Breast epithelium (tissue), 4 donors: ENCODE measurements at places on chromosomes 6 and 20.

DNA sequence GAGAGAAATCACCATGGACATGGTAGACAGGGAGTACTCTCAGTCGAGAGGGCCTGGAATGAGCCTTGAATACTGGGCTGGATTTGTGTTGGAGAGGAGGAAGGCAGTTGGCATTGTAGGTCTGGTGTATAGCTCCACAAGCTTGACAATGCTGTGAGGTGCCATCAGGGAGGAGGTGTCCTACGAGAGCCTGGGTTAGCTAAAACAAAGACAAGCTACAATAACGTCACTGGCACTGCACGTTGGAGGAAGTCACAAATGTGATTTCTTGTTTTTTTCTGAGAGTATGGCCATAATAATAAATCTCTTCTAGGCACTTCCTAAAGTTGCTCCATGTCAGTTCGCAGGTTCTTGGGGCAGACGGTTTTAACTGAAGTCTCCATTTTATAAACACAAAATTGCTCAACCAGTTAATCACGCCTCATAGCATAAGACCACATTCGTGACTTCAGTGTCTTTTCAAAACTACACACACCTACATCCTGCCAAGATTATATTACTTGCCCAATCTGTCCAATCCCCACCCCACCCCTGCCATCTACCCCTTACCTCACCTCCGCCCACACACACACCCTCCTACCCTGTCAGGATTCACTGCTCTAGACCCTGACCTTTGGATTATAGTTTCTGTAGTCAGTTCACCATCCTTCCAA, 4.4 kb upstream of the HLA-DMB start:
- H3K27me3 ChIP-seq, result no peaks in the 10 kb centered on the region
- H3K36me3 ChIP-seq, result no peaks in the 10 kb centered on the region
- no peak for DNase-seq
- H3K4me3 ChIP-seq, result no peak overlapping the region

- no peaks in the 10 kb centered on the region for H3K36me3 ChIP-seq
- no peaks in the 10 kb centered on the region for H3K4me1 ChIP-seq
- no peaks in the 10 kb centered on the region for H3K27me3 ChIP-seq
- DNase-seq, result no peak
These were observed 11.3 kb downstream of the CNPY3 start for GRCh38 chr6:42940493-42941045.

DNA sequence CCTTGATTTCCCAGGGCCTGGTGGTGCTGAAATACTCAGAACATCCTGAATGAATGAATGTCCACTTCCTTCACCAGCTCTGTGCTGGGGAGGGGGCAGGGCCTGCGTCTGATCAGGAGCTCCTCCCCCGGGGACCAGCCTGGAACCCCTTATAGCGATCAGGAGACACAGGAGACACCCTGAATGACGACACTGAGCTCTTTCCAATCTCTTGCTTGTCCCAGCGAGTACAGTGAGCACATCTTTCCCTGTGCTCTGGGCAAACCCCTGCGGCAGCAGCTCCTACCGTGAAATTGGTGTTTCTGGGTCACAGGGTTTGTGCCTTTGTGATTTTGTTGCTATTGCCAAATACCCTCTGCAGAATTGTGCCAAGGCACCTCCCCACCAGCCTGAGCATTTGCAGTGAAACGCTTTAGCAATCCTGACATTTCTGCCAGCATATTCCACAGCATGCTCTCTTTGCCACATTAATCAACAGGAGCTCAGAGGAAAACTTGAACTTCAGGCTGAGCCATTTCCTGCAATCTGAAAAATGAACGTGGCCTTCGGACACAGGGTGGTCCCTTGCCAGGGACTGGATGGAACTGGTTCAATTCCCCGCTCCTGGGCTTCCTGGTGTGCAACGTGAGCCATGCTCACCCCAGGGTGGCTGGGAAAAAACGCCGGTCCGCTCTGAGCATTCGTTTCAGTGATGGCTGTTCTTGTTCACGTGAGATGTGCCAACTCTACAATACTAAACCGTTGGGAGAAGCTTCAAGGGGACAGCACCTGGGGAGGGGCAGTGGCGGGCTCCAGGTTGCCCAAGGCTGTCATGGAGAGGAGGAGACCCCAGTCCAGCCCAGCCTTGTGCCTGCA, 23.1 kb upstream of the MRGBP start:
- H3K36me3 ChIP-seq, result no peaks in the 10 kb centered on the region
- peaks cover 7% of the 10 kb centered on the region for H3K4me1 ChIP-seq
- H3K27ac ChIP-seq, result peak overlapping the region; percentile 3
- H3K4me3 ChIP-seq, result no peak overlapping the region

DNA sequence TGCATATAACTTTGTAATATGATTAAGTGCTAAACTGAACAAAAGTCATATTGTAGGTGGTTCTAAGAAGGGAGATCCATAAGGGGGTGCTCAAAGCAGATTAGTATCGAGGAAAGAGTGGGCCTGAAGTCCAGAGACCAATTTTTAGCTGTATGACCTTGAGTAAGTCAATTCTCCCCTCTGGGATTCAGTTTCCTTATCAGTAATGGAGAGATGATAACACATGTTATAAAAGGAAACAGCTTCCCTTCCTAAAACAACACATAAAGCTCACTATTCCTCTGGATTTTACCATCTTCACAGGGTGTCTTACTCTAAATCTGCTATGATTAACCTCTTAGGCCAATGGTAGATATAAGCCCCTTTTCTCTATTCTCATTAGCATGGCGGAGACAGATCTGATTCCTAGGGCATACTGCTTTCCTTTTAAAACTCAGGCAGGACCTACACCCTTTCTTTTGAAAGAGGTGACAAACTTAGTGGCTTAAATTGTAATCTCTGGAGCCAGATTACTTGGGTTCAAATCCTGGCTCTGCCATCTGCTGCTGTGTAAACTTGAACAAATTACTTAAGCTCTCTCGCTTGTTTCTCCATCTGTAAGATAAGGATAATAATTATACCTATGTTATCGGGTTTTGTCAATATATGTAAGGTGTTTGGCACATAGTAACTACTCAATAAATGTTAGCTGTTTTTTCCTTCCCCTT, 39.5 kb downstream of the ACSS2 start:
- H3K27me3 ChIP-seq, result no peaks in the 10 kb centered on the region
- H3K4me1 ChIP-seq, result no peaks in the 10 kb centered on the region
- H3K36me3 ChIP-seq, result no peaks in the 10 kb centered on the region
- H3K4me3 ChIP-seq, result no peak overlapping the region

GRCh38 chr6:158867381-158868121, 48.4 kb upstream of the EZR start:
- no peaks in the 10 kb centered on the region for H3K36me3 ChIP-seq
- no peaks in the 10 kb centered on the region for H3K27me3 ChIP-seq
- no peaks in the 10 kb centered on the region for H3K4me1 ChIP-seq
- H3K27ac ChIP-seq, result no peak overlapping the region
- DNase-seq, result no peak
- H3K4me3 ChIP-seq, result no peak overlapping the region

DNA sequence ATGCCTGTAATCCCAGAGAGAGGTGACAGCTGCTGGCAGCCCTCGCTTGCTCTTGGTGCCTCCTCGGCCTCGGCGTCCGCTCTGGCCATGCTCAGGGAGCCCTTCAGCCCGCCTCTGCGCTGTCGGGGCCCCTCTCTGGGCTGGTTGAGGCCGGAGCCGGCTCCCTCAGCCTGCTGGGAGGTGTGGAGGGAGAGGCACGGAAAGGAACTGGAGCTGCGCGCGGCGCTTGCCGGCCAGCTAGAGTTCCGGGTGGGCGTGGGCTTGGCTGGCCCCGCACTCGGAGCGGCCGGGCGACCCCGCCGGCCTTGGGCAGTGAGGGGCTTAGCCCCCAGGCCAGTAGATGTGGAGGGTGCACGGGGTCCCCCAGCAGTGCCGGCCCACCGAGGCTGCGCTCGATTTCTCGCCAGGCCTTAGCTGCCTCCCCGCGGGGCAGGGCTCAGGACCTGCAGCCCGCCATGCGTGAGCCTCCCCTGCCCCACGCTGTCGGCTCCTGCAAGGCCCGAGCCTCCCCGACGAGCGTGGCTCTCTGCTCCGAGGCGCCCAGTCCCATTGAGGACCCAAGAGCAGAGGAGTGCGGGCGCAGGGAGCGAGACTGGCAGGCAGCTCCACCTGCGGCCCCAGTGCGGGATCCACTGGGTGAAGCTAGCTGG, 34.6 kb downstream of the C6orf52 start:
- no peaks in the 10 kb centered on the region for H3K36me3 ChIP-seq
- H3K27ac ChIP-seq, result no peak overlapping the region
- no peaks in the 10 kb centered on the region for H3K27me3 ChIP-seq
- no peaks in the 10 kb centered on the region for H3K4me1 ChIP-seq
- DNase-seq, result no peak

DNA sequence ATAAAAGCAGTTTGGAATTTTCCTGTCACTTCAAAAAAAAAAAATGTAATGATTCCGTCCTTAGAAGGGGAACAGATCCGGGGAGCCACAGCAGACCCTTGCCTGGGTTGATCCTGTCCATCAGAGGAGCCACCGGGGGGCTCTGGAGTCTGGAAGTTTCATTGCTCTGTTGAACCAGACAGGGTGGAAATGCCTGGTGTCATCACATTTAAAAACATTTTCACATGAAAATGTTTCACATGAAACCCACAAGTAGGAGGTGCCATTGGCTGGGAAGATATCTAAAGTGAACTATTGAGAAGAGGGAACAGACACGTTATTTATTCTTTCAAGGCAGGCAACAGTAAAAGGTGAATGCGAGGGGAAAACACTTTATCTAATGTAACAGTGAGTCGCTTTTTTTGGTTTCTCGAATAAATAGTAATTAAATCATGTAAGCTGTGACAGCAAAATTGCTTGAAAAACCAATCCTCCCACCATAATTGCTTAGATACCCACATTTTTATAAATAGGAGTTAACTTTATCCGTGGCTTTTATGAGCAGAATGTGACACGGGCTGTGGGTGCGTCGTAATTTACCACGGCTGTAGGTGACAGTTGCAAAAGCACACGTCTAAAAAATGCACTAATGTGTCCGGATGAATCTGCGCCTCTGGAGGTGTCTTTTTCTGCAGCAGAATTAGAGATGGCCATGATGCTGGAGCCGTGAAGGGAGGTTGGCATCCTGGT, 323.4 kb downstream of the TAF4 start:
- H3K36me3 ChIP-seq, result no peaks in the 10 kb centered on the region
- no peaks in the 10 kb centered on the region for H3K4me1 ChIP-seq
- no peak overlapping the region for H3K27ac ChIP-seq
- H3K4me3 ChIP-seq, result no peak overlapping the region
- no peaks in the 10 kb centered on the region for H3K27me3 ChIP-seq

- H3K4me3 ChIP-seq, result peak overlapping the region; percentile 27
- H3K36me3 ChIP-seq, result no peaks in the 10 kb centered on the region
- no peak for DNase-seq
- no peaks in the 10 kb centered on the region for H3K27me3 ChIP-seq
- no peak overlapping the region for H3K27ac ChIP-seq
These were observed 199.4 kb upstream of the ZNF184 start for GRCh38 chr6:27672113-27672799.

DNA sequence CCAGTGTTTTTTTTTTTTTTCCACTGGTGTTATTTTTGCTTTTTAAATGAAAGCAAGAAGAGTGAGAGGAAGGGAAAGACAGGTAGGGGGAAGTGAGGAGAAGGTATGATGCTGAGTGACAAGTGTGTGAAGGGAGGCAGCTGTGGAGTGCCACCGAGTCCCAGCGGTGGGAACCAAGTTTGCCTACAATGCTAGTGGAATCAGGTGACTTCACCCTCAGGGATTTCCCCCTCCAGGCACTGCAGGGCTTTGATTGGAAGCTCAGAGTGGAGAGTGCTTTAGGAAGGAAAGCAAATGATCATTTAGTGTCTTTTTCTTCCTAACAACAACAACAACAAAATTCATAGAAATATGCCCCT, 120.5 kb upstream of the ENPP5 start:
- H3K27ac ChIP-seq, result no peak overlapping the region
- no peak for DNase-seq
- H3K27me3 ChIP-seq, result no peaks in the 10 kb centered on the region
- H3K36me3 ChIP-seq, result no peaks in the 10 kb centered on the region

- H3K4me3 ChIP-seq, result no peak overlapping the region
- H3K27ac ChIP-seq, result no peak overlapping the region
- no peak for DNase-seq
- no peaks in the 10 kb centered on the region for H3K4me1 ChIP-seq
- no peaks in the 10 kb centered on the region for H3K36me3 ChIP-seq
These were observed 232.3 kb downstream of the PRL start for GRCh38 chr6:22064558-22064957.

GRCh38 chr20:62357187-62357667, 9.9 kb downstream of the LAMA5 start:
- no peak overlapping the region for H3K4me3 ChIP-seq
- no peaks in the 10 kb centered on the region for H3K27me3 ChIP-seq
- peak overlapping the region; percentile 79 for H3K27ac ChIP-seq
- DNase-seq, result no peak
- H3K36me3 ChIP-seq, result no peaks in the 10 kb centered on the region

DNA sequence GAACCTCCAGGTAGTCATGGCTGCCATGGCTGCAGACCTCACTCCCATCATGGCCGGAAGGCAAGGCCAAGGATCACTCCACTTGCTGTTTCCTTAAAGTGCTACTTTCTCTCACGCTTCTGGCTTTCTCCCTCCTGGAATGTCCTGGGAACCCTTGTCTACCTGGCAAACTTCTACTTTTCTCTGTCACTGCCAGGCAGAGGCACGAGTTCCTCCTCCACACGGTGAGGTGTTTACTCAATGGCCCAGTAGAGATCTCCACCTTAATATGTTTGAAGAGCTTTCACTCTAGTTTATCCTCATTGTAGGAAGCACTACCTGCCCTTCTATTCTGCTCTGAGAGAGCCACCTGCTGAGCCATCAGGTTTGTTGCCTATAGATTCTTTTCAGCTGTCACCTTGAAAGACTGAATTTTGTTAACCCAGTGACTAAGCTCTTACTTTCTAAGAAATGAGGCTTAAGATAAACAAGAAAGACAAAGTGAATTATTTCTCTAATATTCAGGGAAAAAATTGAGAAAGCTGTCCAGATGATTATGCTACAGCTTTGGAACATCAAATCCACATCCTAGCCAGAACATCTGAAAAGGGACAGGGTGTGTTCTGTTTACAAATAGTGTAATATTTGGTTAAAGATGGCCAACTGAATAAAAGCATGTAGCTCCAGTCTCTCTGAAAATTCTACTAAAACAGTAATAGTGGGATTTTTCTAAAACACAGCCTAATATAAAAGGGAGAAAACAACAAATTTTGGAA, 54.9 kb downstream of the PLAGL1 start:
- H3K27me3 ChIP-seq, result no peaks in the 10 kb centered on the region
- no peak for DNase-seq
- H3K4me3 ChIP-seq, result no peak overlapping the region
- no peak overlapping the region for H3K27ac ChIP-seq
- no peaks in the 10 kb centered on the region for H3K36me3 ChIP-seq

- no peak overlapping the region for H3K4me3 ChIP-seq
- no peaks in the 10 kb centered on the region for H3K4me1 ChIP-seq
- DNase-seq, result no peak
- no peak overlapping the region for H3K27ac ChIP-seq
- no peaks in the 10 kb centered on the region for H3K27me3 ChIP-seq
These were observed 4.2 kb downstream of the OCSTAMP start for GRCh38 chr20:46546298-46546697.

- no peaks in the 10 kb centered on the region for H3K27me3 ChIP-seq
- H3K36me3 ChIP-seq, result no peaks in the 10 kb centered on the region
- no peak overlapping the region for H3K4me3 ChIP-seq
- no peak for DNase-seq
- no peak overlapping the region for H3K27ac ChIP-seq
These were observed 17.5 kb downstream of the C20orf173 start for GRCh38 chr20:35511814-35512420.
